ENCODE measurements at places on chromosomes 2 and 18. TPM values are rescaled to one million over a fixed set of nuclear protein-coding genes. Genes with fewer than 3 reads are reported as not detected.

DNA sequence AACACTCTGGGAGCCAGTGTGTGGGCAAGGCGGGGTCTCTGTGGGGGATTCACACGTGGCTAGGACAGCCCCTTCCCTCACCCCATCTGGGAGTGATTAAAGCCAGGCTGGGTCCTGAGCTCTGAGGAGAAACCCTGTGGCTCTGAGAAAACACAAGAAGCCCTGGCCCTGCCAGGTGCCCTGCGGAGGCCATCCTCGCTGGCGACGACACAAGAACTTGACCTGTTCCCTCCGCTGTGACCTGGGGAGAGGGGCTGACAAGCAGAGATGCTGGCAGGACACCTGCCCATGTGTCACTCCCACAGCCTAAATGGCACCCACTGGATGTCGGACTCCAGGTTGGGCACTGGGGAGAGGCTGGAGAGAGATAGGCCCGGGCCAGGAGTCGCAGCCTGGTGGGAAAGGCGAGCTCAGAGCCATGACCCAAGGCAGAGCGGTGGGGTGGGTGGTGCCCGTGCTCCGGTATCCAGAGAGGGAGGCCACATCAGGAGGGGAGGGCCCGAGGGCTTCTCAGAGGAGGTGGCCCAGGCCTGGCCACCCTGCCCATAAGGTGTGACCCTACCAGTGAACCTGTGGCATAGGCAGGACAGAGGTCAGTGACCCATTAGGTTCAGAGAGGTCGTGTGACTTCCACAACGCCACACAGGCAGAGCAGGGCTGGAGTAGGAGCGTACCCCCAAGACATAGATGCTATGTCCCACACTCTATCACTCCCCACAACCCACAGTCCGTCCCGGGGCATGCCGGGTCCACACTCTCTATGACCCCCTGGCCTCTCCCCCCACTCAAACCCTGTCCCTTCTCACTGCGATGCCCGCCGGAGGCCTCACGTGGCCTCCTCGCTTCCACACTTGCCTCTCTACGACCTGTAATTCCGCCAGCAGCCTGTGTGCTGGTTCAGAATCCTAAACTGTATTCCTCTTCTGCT lies 59.4 kb upstream of the HPCAL1 start:
- DNase-seq, result no peak

- no peak for DNase-seq
Observed at GRCh38 chr2:177348118-177348654, 44.4 kb upstream of the AGPS start.

GRCh38 chr2:101949304-101949703 lies 42.5 kb upstream of the IL1R2 start:
- no peak for DNase-seq

DNA sequence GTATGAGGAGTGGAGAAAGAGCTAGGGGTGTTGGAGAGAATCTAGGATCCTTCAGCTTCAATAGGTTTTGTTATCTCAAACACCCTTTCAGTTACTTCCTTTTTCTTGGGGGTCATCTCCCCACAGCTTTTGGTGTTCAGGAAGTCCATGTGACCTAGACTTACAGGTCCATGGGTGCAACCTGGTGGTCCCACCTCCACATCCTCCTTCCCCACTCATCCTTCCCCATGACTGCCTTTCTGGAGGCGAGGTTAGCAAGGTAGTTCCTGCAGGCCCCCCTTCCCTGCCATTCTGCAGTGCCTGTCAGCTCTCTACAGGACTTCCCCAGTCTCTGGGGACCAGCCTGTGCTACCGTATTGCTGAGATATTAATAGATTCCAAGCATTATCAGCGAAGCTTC lies 107.6 kb downstream of the TMEM17 start:
- DNase-seq, result no peak

RFX8 gene
- not detected for total RNA-seq

All from stomach (tissue), 19 donors.